ENCODE measurements at places on chromosomes 2 and 18.

DNA sequence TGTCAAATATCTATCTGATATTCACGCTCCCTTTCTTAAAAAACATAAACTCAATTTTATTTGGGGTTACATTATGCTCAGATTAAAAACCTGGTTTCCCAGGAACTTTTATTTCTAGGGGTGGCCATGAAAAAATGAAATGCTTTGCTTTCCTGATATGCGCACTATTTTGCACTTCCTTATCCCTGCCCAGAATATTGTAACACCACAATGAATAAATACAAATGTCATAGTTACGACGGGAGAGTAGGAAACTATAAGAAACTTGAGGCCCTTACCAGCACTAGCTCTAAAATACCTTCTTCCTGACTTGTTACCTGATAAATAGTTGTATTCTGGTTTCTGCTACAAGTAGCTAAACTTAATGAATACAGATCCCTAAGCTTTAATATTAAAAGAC, 475.6 kb upstream of the CWC22 start:
- no peak for DNase-seq

GRCh38 chr2:195382186-195382585, 274.8 kb upstream of the SLC39A10 start:
- no peak for DNase-seq

DNA sequence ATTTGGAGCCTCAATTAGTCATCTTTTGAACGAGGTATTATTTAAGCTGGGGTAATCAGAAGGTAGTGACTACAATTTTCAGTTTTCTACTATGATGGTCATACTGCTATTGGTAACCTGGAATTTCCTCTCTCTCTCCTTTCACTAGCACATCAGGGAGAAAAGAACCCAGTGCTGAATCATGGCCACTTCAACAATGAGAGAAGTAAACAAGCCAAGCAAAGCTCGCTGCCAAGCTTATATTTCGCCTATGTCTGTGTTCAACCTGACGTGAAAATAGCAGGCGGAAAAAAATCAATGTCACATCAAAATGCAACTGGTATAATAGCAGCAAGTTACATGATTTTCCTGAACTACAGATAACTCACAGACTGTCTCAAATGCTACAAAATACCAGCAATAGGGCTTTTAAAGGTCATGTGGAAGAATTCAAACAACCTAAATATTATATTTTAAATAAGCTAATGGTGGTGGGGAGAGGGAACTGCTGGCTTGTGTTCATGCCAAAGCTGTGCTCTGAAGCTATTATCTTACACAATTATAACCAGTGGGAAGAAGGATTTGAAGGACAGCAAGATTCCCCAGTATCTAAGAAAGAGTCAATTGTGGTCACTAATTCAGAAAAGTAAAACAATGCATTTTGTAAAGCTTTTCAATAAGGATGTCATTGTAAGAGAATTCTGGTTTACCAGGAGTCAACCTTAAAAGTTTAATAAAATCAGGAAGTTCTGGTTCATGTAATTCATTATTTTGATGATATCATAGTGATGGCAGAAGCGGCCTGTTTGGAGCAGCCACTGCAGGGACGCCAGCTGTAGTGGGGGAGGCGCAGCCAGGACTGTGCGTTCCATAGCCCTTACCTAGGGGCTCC, 38.0 kb downstream of the RNF152 start:
- DNase-seq, result no peak

DNA sequence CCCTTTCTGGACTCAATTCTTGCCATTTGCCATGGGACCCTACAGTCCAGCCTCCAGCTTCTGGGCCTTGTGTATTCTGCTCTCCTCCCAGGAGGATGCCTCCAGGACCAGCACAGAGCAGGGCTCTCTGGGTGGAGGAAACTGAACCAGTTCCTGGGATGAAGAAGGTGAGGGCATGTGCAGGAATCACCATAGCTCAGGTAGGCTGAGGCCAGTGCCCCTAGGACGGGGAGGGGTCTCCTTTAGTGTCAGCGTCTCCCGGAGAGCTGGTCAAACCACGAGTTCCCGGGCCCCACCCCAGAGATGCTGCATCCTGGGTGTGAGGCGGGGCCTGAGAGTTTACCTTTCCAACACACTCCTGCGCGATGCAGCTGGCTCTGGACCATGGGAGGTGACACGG, 5.8 kb upstream of the PRELID3A start:
- no peak for DNase-seq

GRCh38 chr2:12320991-12321641, 395.6 kb upstream of the TRIB2 start:
- no peak for DNase-seq

GRCh38 chr2:165634855-165635254, 159.2 kb downstream of the GALNT3 start:
- DNase-seq, result no peak

DNA sequence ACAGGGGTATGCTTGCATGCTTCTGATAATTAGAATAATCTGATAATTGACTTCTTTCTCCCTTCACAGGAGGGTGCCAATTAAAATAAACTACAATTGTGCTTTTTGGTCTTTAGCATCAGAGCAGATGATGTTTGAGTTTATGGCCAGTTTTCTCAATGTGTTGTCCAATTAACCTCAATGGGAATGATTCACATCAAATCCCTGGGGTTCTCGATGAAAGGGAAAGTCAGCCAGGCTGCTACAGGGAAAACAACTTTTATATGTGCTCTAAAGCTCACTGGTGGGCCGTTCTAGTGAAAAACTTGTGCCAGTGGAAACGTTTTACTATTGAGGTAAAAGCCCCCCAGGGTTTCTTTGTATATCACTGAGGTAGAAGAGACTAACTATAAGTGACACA, 887.3 kb upstream of the CRIM1 start:
- DNase-seq, result no peak

DNA sequence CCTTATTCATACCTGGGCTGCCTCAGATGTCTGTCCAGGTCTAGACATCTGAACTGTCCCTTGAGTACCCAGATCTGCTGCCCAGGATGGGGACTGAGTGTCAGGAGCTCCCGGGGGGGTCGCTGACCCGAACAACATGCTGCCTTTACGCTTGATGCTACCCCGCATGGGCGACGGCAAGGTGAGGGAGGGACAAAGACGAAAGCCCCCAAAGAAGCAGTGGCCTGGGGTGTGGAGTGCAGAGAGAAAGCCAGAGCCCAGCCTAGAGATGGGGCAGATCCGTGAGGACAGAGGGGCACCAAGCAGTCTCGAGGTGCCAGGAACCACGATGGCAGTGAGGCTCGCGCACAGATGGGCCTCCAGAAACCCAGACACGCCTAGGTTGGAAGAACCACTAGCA, 234.7 kb downstream of the ATAD2B start:
- no peak for DNase-seq

DNA sequence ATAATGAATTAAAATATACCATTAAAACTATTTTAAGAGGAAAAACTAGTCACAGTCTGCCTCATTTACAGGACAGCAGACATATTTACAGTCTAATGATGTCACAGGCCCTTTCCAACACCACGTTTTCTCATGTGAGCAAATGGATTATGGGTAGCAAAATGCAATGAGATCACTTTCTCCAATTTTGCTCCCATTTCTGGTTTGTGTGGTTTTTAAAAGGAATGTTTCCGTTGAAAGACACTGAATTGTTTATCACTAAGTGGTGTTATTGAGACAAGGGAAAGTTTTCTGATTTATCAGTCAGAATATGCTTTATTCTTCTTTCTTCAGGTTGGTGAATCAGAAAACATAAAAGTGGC, 11.4 kb upstream of the NR4A2 start:
- no peak for DNase-seq

GRCh38 chr18:31658670-31659575, 25.5 kb downstream of the B4GALT6 start:
- DNase-seq, result peak; percentile 45

DNA sequence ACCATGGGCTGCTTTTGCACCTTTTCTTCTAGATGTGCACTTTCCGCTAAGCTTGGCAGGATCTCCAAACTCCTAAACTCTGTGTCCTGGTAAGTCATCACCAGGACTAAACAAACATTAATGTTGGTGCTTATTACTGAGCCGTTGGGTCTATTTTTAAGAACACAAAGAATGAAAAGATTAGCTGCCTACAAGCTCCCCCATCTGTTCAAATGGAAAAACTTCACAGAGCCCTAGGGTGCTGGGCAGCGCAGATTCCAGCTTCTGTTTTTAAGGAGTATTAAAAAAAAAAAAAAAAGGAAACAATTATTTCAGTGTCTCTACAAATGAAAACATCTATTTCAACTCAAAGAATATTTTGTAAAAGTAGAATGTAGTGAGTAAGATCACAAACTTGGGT, 97.8 kb upstream of the AQP4 start:
- no peak for DNase-seq

DNA sequence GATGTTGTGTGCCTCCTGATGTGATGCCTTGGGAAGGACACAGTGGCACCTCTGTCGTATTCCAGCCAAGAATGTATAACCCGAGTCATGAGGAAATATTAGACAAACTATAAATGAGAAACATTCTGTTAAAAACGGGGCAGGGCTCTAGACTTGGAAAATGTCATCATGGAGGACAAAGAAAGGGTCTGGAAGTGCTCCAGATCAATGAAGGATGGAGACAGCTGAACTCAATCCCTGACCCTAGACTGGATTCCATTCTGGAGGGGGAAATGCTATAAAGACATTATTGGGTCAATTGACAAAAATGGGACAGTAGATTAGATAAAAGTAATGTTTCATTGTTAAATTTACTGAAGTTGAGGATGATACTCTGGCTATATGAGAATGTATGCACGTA, 92.1 kb downstream of the SLC4A3 start:
- no peak for DNase-seq

GRCh38 chr2:3778851-3779495, 75.6 kb downstream of the DCDC2C start:
- no peak for DNase-seq

GRCh38 chr2:37550190-37550589, 121.3 kb downstream of the CDC42EP3 start:
- no peak for DNase-seq

- no peak for DNase-seq
Measured at GRCh38 chr2:207241198-207241597, 75.5 kb upstream of the KLF7 start.

DNA sequence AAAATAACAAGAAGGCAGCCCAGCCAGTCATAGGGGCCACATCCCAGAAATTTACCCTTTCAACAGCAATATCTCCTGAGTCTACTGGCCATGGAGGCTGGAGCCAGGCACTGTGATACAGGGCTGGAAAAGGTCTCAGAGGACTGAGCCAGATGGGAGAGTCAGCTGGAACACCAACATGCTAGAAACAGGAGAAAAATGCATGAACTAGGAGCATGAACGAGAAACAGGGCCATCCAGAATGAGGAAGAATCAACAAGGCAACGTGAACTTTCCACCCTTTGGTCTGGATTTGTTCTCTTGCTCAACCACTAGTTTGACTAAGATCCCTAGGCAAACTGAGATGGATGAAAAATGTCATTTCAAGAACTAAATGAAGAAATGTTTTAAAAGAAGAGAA, 13.1 kb downstream of the PID1 start:
- no peak for DNase-seq

- DNase-seq, result no peak
Measured at GRCh38 chr2:222064286-222064685, 234.5 kb downstream of the PAX3 start.

DNA sequence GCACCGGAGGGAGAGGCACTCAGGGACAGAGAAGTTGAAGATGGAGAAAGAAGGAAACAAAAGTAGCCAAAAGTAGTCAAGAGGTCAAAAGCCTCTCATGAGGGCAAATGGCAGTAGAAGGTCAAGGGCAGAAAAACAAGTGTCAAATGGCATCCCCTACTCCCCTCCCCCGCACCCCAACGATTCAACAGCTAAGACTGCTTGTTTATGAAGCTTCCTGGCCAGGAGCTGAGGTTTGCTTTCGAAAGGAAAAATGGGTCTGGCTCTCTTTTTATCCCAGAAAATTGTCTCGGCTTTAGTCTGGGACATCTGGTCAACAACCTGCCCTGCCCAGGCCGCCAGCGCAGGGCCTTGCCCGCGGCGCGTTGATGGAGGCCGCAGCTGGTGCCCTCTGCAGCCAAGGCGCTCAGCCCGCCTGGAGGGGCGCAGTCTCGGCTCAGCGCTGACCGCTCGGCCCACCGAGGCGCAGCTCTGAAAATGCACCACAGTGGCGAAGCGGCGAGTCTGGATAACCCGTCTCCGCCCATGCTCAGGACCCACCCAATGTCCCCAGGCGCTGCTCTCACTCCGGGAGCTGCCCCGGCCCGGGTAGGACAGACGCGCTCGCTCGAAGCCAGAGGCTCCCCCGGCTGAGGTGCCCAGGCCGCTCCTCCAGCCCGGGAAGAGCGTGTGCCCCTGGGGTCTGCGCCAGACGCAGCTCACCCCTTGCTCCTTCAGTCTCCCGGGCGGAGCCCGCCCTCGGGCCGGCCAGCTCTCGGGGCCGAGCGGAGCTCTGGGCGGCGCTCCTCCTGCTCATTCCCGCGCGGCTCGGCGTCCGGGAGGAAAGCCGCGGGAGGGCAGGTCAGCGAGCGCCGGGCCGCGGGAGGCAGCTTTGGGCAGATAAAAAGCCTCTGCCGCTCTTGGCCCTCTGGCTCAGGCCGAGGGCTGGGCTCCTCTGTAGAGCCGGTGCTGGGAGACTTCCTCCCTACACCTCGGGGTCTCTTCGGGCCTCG, 1.8 kb upstream of the TBR1 start:
- DNase-seq, result no peak

DNA sequence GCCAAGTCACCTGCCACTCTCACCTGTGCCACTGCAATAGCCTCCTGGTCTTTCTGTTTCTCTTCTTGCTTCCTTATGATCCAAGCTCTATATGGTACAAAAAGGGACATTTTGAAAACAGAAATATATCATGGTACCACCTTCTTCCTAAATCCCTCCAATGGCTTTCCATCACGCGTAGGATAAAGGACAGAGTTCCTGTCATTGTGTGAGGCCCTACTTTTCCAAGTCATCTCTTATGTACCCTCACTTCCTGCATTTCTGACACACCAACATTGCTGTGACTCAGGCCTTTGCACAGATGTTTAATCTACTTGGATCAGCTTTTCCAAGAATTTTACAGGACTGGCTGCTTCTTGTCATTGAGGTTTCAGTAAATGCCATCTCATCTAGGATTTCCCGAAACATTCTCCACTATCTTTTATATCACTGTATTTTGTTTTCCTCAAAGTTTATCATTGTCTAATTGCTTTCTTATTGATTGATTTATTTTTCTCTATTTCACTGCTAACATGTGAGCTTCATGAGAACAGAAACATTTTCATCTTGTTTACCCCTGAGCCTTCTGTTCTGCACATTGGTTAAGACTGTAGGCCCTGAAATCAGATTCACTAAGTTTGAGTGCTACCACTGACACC, 426.1 kb upstream of the FANCL start:
- DNase-seq, result no peak

DNA sequence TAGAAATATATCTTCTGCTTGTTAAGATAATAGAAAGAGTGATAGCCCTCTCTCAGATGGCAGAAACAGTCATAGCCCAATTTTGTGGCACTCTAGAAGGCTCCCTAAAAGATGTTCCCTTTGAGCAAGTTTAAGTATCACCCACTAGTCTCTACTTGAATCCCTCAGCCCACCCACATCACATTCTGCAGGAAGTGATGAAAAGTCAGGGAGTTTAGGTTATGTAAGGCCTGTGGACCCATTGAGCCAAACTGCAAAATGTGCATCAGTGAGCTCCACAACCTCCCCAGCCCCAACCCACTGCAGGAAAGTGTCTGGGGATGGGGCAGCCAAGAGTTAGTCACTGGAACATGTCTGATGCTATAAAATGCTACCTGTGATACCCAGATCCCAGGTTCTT, 25.6 kb downstream of the ANKRD44 start:
- DNase-seq, result no peak

GRCh38 chr2:68251855-68252399, 405 bp downstream of the PPP3R1 start:
- DNase-seq, result no peak
